NCI-H510A (cell line): ENCODE measurements at places on chromosomes 1 and 21.

DNA sequence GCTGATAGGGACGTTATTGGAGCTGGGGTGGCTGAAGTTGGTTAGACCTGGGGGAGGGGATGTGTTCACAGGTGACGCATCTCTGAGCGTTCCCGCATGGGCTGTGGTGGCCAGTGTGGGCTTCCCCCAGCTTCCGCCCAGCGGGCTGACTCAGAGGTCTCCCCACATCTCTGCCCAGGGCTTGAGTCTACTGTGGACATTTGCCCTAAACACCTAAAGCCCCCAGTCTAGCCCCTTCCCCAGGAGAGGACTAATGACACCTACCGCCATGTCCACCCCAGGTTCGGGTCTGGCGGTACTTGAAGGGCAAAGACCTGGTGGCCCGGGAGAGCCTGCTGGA lies 2.0 kb downstream of the AGRN start:
- no peak for DNase-seq

DNA sequence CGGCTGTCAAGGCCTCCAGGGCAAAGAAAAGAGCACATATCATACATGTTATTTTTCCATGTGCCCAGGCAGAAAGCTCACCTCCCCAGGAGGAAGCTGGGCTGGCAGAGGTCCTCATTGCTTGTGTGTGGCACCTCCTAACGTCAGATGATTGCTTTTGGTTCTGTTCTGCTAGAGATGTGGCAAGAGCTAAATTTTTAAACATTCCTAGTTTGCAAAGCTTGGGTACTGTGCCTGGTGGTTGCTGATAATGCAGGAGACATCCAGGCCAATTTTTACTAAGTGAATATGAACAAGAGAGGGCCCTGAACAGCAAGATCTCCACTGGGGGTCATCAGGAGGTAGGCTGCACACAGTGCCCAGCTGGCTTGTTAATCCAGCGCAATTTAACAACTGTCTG lies 93.9 kb downstream of the TBX19 start:
- no peak for DNase-seq

- no peak for DNase-seq
Measured at GRCh38 chr21:38299671-38300070, 42.9 kb downstream of the KCNJ15 start.

DNA sequence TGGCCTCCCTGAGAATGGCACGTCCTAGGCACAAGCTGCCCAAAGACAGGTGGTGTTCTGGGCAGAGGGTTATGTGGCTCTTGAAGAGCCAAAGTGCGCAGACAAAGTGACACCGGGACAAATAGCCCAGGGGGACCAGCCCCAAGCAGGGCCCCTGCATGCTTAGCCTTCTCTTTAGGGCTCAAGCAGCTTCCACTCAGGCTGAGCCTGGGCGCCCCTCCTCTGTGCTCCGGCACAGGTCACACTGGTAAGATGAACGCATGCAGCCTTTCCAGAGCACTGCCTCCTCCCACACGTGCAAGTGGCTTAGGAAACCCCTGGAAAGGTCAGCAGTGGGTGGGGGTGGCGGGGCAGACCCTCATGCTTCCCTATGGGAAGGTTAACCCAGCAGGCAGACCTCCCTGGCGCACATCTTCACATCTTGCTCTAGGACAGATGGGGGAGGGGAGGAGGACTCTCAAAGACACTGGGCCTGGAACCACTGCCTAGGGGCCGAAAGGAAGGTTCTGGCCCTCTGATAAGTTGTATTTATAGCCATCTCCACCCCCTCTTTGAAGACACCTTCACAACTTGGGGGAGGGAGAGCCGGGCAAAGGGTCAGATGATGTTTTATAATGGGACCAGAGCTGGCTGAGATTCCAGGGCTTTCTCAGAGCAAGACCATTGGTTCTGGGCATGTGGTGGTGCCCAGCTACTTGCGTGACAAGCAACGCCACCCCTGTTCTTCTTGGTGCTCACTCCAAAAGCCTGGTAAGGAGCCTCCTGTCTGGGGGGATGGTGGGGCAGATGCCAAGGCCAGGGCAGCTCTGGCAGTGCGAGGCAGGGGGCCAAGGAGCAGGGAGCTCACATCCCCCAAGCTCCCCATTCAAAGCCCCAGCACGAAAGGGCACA lies 5.5 kb downstream of the KLHL21 start:
- DNase-seq, result no peak

DNA sequence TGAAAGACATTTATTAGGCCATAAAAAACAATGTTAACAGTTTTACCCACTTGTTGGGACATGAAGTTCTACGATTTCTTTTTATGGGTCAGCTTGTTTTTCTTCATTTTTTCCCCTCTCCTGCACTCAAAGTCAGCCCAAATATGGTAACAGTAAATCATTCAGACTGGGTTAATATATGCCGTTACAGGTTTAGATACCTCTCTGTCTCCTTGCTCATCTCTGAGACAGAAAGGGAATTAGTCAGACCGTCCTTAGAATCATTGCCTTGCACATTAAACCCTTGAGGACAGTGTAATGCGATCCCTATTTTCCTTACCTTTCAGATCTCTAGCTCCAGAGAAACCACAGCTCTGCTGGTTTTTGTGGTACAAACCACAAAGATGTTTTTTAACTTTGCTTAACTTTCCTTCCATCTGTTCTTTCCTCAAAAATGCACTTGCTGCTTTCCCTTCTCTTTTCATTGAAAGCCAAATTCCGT lies 613.3 kb downstream of the PLPP3 start:
- DNase-seq, result no peak

DNA sequence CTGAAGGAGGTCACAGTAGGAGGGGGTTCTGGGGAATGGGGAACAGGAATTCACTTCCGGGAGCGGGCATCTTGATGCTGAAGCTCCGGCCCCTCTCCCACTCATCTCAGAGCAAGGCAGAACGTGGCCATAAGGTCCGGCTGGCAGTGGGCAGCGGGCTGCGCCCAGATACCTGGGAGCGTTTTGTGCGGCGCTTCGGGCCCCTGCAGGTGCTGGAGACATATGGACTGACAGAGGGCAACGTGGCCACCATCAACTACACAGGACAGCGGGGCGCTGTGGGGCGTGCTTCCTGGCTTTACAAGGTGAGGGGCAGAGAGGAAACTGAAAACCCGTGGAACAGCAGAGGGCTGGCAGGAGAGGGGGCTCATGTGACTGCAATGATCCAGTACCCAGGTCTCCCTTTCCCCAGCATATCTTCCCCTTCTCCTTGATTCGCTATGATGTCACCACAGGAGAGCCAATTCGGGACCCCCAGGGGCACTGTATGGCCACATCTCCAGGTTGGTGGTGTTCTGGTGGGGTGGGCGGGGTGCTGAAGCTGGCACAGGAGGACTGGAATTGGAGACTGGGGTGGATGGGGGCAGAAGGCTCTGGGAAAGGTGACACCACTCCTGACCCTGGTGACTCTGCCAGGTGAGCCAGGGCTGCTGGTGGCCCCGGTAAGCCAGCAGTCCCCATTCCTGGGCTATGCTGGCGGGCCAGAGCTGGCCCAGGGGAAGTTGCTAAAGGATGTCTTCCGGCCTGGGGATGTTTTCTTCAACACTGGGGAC lies 3.0 kb downstream of the SLC27A3 start:
- DNase-seq, result no peak

DNA sequence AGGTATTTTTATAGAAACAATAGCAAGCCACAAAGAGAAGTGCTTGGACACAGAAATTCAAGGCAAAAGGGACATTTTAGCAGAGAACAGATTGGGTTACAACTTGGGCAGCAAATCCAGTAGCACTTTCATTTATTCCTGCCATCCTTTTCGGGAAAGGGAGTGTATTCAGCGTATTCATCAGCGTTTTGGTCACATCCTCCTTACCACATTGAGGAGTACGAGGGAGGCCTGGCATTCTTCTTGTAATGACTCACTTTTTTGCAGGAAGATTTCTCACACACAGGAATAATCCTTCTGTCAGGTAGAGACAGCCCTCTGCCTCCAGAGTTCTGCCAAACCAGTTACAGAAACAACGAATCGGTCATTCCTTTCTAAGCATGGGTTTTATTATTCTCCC lies 18.1 kb upstream of the FAM78B start:
- DNase-seq, result no peak

DNA sequence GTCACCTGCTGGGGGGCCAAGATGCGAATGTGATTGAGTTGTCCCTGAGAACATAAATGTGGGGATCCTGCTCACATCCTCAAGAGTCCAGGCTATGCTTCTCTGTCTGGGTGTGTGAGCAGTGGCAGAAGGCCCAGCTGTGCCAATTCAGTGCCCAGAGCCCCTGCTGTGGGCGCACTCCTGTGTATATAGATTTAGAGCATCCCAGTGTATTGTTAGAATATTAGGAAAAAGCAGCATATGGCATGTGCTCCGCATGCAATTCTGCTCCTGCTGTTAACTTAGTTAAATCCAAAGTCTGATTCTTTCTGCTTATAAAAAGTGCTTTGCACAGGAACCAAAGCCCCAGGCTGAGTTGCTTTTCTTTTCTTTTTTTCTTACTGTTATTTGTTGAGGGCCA lies 37.8 kb downstream of the FAM78B start:
- DNase-seq, result no peak

- DNase-seq, result no peak
Measured at GRCh38 chr1:151511636-151512215, 539 bp downstream of the CGN start.

DNA sequence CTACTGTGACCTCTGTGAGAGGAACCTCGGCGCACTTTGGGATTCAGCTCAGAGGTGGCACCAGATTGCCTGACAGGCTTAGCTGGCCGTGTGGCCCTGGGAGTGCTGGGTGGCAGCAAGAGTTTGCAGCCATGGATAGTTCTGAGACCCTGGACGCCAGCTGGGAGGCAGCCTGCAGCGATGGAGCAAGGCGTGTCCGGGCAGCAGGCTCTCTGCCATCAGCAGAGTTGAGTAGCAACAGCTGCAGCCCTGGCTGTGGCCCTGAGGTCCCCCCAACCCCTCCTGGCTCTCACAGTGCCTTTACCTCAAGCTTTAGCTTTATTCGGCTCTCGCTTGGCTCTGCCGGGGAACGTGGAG lies 67.5 kb downstream of the DISC1 start:
- DNase-seq, result no peak

GRCh38 chr1:20684050-20684620 lies 23.0 kb upstream of the DDOST start:
- no peak for DNase-seq

GRCh38 chr1:203172184-203173010 lies 3.2 kb downstream of the MYBPH start:
- DNase-seq, result no peak

- DNase-seq, result no peak
Measured at GRCh38 chr1:80925130-80925805, 875.5 kb upstream of the ADGRL2 start.

- DNase-seq, result no peak
Measured at GRCh38 chr1:80836505-80836904, 964.2 kb upstream of the ADGRL2 start.

- no peak for DNase-seq
Measured at GRCh38 chr1:189312499-189312898, 1165.2 kb downstream of the BRINP3 start.

- DNase-seq, result peak; percentile 98
Measured at GRCh38 chr1:43949678-43950077, 2.9 kb downstream of the IPO13 start.

DNA sequence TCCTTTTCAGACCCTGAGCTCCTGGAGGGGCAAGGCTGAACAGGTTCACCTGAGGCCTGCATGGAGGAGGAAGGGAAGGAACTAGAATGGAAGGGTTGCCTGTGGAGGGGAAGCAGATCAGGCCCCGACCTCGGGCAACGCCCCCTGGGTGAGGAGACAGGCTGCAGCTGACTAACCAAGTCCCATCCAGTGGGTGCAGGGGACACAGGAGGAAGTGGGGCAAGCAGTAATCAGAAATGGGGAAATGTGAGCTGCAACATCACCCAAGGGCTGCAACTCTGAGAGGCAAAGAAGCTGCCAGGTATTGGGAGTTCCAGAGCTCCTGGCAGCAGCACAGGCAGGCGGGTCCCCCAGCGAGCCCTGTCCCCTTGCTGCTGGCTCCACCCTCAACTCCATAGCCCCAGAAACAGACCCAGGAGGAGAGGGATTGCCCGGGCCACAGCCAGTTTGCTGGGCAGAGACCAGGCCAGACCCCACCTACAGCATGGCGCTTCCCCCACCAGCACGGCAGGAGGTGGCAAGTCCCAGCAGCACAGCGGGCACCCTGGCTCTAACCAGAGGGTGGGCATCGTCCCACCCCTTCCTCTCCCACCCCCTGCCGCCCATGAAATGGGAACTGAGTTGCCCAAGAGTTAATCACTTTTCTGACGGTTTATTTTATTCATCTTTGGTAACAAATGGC lies 38.5 kb downstream of the MRPL37 start:
- no peak for DNase-seq

GRCh38 chr1:27071049-27071416 lies 58.4 kb upstream of the TENT5B start:
- no peak for DNase-seq

- no peak for DNase-seq
Measured at GRCh38 chr1:63774617-63775417, 1.0 kb downstream of the ROR1 start.

- DNase-seq, result no peak
Measured at GRCh38 chr1:186188004-186188539, 187.0 kb downstream of the TPR start.

DNA sequence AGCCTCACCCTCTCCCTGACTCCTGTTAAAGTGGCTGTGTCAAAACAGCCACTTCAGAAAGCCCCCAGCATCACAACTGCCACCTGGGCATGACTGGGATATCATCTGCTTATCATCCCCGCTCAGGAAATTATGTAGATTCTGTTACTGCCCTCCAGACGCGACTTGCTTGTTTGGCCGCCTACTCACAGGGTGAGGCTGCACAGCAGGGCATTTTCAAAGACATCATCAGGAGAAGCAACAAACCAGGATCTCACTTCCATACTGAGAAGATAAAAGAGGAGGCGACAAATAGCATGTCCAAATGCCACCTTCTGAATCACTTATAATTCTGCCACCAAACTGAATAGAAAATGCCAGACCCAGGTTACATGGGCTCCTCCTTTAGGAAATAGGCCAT lies 94.8 kb downstream of the MIS18A start:
- DNase-seq, result no peak

DNA sequence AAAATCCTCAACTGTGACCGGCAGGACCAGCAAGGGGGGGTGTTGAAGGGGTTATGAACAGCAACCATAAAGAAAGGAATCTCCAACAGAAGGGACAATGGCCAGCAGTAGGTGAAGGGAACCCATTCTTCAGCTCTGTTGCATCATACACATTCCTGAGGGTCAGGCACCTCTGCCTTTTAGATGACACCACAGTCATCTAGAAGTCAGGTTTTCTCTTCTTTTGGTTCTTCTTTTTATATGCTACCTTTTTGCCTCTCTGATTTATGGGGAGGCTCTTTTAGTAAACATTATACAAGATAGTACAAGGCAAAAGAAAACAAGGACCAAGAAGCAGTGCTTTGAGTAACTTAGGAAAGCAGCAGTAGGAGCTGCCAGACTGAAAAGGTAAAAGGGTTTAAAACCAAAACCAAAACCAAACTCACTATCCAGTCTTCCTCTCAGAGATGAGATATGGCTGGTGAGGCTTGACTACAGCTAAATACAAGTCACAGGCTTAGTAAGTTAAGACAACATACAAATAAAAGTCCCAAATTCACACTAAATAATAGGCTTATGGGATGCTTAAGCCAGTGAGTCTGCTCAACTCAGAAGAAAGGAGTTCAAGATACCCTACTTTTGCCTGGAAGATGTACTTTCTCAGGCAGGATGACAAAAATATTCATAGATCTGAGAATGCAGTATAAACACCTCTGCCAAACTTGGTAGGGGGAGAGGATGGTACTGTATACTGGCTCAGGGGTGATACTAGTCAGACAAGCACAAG lies 4.1 kb downstream of the TEX38 start:
- no peak for DNase-seq

- no peak for DNase-seq
Measured at GRCh38 chr21:23881783-23882182, 1725.5 kb downstream of the MRPL39 start.

- DNase-seq, result no peak
Measured at GRCh38 chr1:115949156-115949555, 27.2 kb upstream of the SLC22A15 start.
